ENCODE measurements at places on chromosomes 5 and 9.

DNA sequence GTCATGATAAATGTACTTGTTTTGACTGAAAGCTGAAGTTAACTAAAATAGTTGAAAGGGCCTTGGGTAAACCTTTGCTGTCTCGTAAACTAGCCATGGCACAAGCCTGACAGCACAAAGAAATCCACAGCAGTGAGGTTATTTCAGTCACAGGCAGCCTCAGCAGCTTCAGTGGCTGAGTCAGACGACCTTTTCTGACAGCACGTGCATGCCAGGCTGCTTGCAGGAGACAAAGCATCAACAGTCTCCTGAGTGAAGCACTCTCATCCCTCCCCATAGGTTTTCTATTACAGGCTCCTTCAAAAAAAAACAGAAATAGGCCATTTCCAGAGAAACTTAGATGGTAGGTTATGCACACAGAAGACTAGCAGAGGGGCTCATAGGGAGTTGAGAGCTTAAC lies 34.6 kb downstream of the OXCT1 start:
- DNase-seq: no peak

- DNase-seq: no peak
These were observed 199.0 kb upstream of the TARS1 start for GRCh38 chr5:33241802-33242201.

DNA sequence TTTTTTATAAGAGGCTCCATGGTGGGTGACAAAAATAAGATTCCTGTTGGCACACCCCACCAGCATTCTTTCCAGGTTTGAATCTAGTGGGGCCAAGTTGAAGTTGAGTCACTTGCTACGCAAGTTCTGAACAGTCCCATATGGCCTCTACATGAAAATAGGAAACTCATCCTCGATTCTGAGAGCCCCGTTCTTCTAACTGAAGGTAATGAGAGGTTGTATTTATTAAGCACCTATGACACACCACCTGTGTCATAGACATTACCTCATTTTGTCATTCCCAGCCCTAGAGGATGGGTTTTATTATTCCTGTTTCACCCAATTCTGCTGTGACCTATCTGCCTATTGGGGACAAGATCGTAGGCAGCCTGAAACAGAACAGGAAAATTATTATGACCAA lies 131.7 kb downstream of the ACTL7B start:
- no peak for DNase-seq

- peak; percentile 76 for DNase-seq
These were observed 39.8 kb downstream of the ANXA2R start for GRCh38 chr5:43000111-43000840.

DNA sequence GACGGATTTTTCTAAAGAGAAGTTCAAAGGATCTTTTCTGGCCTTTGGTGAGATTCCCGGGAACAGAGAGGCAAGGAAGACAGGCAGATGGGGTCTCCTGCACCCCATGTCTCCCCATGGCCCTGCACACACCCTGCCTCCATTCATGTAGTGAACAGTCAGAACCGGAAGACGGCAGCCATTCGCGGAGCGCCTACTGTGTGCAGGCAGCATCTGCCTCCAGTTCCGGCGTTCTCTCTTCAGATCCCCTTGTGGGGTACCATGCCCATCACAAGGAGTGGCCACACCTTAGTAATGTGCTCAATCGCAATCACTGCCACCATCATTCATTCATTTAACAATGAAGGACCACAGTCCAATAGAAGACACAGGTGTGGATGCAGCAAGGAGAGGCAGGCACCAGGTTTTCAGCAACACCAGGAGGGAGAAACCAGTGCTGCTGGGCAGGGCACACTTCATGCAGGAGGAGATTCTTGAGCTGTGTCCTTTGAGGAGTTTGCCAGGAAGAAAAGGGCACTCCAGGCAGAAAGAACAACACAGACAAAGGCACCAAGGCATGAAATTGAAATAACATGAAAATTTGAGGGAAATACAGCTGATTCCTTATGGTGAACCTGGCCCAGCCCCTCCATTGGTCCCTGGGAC lies 171.5 kb upstream of the PHYKPL start:
- no peak for DNase-seq

Measured in spleen (tissue), 13 donors.